ENCODE measurements at places on chromosomes 7 and 10. TPM values are rescaled to one million over a fixed set of nuclear protein-coding genes. Genes with fewer than 3 reads are reported as not detected.

Gene OR2A5
- not detected for total RNA-seq

Gene ZNF736
- total RNA-seq, result 11.0 TPM

Gene SLK
- total RNA-seq, result 51.4 TPM

- peak; percentile 44 for DNase-seq
Measured at GRCh38 chr10:128147669-128148068, 21.4 kb upstream of the MKI67 start.
